Stimulated activated CD4-positive, alpha-beta T cell treated with anti-CD3 and anti-CD28 coated beads, TNF-alpha, amount 100 ng/mL, for 24 hours (primary cell): ENCODE measurements at places on chromosomes 6 and 20.

GRCh38 chr20:14826543-14827313, 489.3 kb upstream of the FLRT3 start:
- DNase-seq: no peak

DNA sequence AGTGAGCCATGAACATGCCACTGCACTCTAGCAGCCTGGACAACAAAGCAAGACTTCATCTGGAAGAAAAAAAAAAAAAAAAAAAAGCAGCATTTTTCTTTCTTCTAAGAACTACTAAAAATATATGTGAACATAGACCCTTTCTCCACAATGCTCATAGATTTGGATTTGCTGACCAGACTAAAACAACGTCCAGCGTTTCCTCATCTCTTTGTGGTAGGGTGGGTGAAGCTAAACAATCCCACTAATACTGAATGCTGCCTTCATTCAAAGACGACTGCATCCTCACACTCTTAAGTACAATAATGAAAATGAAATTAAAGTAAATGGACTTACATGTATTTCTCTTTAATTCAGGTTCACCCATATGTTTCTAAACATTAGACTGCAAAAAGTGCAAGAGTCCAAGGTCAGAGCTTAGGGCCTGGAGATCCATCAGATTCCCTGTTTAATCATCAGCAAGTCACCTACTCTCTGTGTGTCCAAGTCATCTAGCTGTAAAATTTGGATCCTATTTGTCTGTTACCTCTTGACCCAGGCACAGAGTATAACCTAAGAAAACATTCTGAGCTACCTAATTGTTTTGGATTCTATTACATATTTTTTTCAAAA, 99.4 kb upstream of the NHSL1 start:
- no peak for DNase-seq

- no peak for DNase-seq
Observed at GRCh38 chr6:51868591-51869355, 218.6 kb downstream of the PKHD1 start.

- DNase-seq: no peak
Observed at GRCh38 chr6:30260036-30260504, 46.9 kb upstream of the TRIM26 start.

- no peak for DNase-seq
Observed at GRCh38 chr6:131101911-131102680, 33.2 kb upstream of the AKAP7 start.

DNA sequence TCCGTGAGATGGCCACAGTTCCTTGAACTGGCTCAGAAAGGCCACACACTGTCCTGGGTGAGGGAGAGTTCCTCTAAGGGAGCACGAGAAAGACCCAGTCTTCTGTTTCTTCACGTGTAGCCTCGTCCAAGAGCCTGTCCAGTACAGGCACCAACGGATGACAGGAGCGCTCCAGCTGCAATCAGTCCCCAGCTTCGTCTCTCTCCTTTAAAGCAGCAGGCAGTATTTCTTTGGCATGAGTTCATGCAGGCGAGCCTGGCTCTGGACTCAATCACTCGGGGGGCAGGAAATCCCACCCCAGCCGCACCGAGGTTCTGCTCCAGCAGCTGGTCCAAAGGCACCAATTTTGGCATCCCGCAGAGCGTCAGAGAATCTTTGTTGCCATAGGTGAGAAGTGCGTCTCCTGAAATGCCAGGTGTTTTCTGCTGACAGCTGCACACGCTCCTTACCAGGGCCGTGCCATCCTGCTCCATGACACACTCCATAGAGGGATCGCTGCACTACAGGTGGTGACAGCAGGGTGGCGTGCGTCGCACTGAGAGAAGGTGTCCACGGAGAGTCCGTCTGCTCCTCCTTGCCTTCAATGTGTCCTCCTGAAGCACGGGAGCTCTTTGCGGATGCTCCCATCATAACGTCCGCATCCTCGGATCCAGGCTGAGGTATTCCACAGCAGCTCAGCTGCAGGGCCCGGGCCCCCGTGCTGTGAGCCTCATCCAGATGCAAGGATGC, 59.6 kb upstream of the AFDN start:
- no peak for DNase-seq

DNA sequence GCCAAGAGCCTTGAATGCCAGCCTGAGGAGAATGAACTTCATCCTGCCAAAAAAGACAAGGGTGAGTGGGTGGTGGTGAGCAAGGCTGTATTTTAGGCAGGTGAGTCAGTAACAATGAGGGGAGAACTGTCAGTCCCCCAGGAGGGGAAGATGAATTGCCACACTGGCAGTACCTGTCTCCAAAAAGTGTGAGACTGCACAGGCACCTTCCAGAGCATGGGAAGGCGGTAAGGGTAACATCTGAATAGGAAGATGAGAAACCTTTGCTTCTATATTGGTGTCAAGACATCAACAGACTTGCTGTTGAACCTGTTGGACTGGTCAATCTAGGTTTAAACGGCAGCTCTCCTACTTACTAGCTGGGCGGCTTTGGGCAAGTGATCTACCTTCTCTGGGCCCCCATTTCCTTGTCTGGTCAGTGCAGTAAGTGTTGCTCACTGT, 30.9 kb downstream of the STK35 start:
- no peak for DNase-seq

DNA sequence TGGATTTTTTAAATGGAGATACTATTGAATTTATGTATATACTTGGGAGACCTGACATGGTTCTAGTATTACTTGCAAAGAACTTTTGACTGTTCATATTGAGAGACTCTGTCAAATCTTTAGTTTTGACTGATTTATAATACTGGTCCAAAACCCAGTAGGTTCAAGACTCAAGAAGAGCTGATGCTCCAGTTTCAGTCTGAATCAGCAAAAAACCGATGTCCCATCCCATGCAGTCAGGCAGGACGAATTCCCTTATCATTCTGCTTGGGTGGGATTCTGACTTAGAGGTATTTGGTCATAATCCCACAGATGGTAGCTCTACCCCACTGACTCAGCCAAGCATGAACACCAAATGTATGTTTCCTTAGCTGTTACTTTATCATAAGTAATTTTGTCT, 29.5 kb downstream of the ZNF334 start:
- DNase-seq: no peak

DNA sequence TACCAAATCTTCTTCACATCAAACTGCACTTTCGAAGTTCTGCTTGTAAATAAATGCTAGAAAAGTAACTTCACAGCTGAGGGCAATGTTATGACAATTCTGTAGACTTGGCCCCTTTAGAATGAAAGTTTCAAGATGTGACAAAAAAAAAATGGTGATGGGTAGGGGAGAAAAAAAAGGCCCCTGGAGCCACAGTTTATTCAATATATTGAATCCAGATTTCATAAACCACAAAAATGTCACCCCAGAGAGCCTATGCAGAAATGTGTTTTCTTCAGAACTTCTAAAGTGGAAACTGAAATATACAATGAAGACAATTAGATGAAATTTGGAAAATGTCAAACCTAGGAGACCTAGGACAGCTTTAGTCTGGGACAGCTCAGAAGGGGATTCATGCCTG, 143.1 kb downstream of the EDN3 start:
- no peak for DNase-seq

- no peak for DNase-seq
Observed at GRCh38 chr6:40152701-40153436, 218.6 kb upstream of the MOCS1 start.

DNA sequence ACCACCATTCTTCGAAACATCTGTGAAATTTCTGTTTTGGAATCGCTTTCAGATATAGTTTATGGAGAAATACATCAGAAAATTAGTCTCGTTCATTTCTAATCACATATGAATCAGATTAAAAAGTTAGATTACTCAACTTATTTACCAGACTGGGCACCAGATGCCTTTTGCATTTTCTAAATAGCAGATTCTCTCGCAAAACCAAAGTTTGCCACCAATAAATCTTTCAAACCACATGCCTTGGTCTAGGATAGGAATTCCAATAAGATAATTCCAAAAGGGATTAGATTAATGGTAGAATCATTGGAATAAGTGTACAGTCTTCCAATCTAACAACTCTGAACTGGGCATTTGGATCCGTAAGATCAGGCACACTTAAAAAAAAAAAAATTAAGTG, 160.4 kb upstream of the TAB2 start:
- DNase-seq: no peak

- no peak for DNase-seq
Observed at GRCh38 chr6:4405621-4406212, 270.3 kb upstream of the ECI2 start.

GRCh38 chr20:10513931-10514575, 78.9 kb downstream of the SLX4IP start:
- DNase-seq: no peak
